ENCODE measurements at places on chromosomes 2 and 18. TPM values are rescaled to one million over a fixed set of nuclear protein-coding genes. Genes with fewer than 3 reads are reported as not detected.

- DNase-seq: no peak
- H3K27ac ChIP-seq: no peak overlapping the region
- H3K4me3 ChIP-seq: no peak overlapping the region
- peaks cover 6% of the 10 kb centered on the region for H3K36me3 ChIP-seq
- no peaks in the 10 kb centered on the region for H3K27me3 ChIP-seq
Measured at GRCh38 chr2:128103407-128103806, 12.4 kb downstream of the UGGT1 start.

- H3K27ac ChIP-seq: no peak overlapping the region
- H3K27me3 ChIP-seq: no peaks in the 10 kb centered on the region
- no peaks in the 10 kb centered on the region for H3K4me1 ChIP-seq
- DNase-seq: no peak
- H3K4me3 ChIP-seq: no peak overlapping the region
- no peaks in the 10 kb centered on the region for H3K36me3 ChIP-seq
Measured at GRCh38 chr18:74645679-74646078, 48.0 kb downstream of the ZNF407 start.

DNA sequence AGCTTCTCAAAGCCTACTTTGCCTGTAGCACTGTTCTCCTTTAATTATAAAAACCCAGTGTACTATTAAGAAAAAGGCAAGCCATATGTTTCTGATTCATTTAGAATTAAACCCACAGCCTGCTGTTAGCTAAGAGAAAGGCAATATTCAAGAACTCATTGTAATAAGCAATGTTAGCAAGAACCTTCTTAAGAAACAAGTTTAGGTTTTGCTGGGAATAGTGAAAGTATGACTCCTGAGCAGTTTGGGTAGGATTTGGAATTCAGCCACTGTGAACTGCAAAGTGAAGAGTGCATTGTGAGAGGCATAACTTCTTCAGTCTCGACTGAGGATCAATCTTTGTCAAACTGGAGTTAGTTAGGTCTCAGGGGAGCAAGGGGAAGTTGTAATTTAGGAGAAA is 206.5 kb upstream of the NT5C1B start:
- peaks cover 7% of the 10 kb centered on the region for H3K27me3 ChIP-seq
- no peak for DNase-seq
- no peak overlapping the region for H3K27ac ChIP-seq
- no peaks in the 10 kb centered on the region for H3K4me1 ChIP-seq

- H3K4me1 ChIP-seq: no peaks in the 10 kb centered on the region
- H3K27me3 ChIP-seq: 0 out of 2 replicates have a peak, but pooled peaks cover 3% of the 10 kb centered on the region
- H3K4me3 ChIP-seq: no peak overlapping the region
- no peak overlapping the region for H3K27ac ChIP-seq
Measured at GRCh38 chr2:128396500-128396891, 77.8 kb upstream of the HS6ST1 start.

- no peak overlapping the region for H3K27ac ChIP-seq
- H3K4me1 ChIP-seq: no peaks in the 10 kb centered on the region
- H3K27me3 ChIP-seq: peaks cover 7% of the 10 kb centered on the region
- H3K36me3 ChIP-seq: no peaks in the 10 kb centered on the region
- no peak overlapping the region for H3K4me3 ChIP-seq
Measured at GRCh38 chr18:24683925-24684324, 223.5 kb downstream of the HRH4 start.

DNA sequence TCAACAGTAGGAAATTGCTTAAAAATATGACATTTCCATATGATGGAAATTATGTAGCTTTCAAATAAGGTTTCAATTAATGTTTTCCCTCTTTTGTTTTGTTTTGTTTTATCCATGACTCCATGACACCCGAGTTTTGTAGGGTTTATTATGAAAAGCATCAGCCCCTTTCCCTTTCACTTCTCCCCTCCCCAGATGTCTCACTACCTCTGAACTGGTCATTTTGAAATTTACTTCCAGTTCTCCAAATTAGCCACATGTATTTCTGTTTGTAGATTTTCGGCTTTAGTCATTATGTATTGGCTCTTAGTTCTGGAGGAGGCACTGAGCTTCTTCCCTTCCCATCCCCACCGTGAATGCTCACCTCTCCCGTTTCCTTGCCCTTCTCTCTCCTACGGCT is 18.6 kb upstream of the VPS4B start:
- H3K36me3 ChIP-seq: no peaks in the 10 kb centered on the region
- H3K27ac ChIP-seq: no peak overlapping the region
- no peaks in the 10 kb centered on the region for H3K27me3 ChIP-seq
- DNase-seq: no peak

DNA sequence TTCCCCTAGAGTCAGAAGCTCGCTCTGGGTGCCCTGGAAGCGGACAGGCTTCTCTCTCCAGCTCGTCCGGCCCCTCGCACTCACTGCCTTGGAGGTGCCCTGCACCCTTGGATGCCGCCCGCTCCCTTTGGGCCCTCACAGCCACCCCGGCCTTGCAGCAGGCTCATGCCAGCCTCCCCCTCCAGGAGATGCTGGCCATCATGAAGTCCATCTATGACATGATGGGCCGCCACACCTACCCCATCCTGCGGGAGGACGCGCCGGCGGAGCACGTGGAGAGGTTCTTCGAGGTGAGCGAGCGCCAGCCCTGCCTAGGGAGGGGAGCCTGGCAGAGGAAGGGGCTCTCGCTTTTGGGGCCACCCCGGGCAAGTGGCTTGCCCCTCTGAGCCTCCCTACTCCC is 20.3 kb upstream of the FAHD2A start:
- H3K36me3 ChIP-seq: no peaks in the 10 kb centered on the region
- no peaks in the 10 kb centered on the region for H3K27me3 ChIP-seq

- H3K27me3 ChIP-seq: peaks cover 14% of the 10 kb centered on the region
- H3K4me1 ChIP-seq: peaks cover 16% of the 10 kb centered on the region
- H3K27ac ChIP-seq: no peak overlapping the region
- DNase-seq: no peak
- H3K4me3 ChIP-seq: no peak overlapping the region
Measured at GRCh38 chr18:50750546-50750945, 69.3 kb downstream of the MRO start.

CRYGD gene
- not detected for total RNA-seq

CIB4 gene
- not detected for total RNA-seq

FEV gene
- total RNA-seq: not detected

KDM3A gene
- 52.6 TPM for total RNA-seq

ACVR2A gene
- 9.4 TPM for total RNA-seq

FSHR gene
- not detected for total RNA-seq

ANXA4 gene
- 64.6 TPM for total RNA-seq

Data from HCT116 (cell line).